A549 treated with Hydrocortisone at 1 μM for 4 hours (cell line): ENCODE measurements at places on chromosomes 3 and 15. TPM values are rescaled to one million over a fixed set of nuclear protein-coding genes. Genes with fewer than 3 reads are reported as not detected.

The CYP1A2 gene
- not detected in 5 replicates for total RNA-seq

The GATM gene
- total RNA-seq, result 1.8 to 3.2 TPM (median 2.4 TPM) in 5 replicates

The SNX22 gene
- 0.75 to 1.3 TPM (median 1.3 TPM) in 5 replicates for total RNA-seq

The TATDN2 gene
- 29.4 to 41.2 TPM (median 33.3 TPM) in 5 replicates for total RNA-seq

The ZNF621 gene
- 5.8 to 8.4 TPM (median 7.0 TPM) in 5 replicates for total RNA-seq

The GOLGA8T gene
- 0.91 to 1.7 TPM (median 1.6 TPM) in 5 replicates for total RNA-seq

The SLC38A3 gene
- 0.10 to 0.12 TPM (median 0.12 TPM) in 3 of 5 replicates, not detected in the others for total RNA-seq
